ENCODE measurements at places on chromosomes 5 and 9.

GRCh38 chr9:87587356-87587745, 89.7 kb downstream of the DAPK1 start:
- DNase-seq = no peak

DNA sequence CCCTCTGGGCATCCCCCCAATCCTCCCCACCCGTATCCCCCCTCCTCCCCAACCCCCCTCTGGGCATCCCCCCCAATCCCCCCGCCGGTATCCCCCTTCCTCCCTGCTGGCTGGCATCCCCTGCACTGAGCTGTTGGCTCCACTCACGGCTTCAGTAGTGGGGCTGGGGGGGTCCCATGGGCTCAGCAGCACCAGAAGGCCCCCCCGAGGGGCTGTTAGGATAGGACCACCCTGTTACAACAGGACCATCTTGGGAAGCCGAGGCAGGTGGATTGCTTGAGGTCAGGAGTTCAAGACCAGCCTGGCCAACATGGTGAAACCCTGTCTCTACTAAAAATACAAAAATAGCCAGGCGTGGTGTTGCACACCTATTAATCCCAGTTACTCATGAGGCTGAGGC, 42.4 kb downstream of the EXD3 start:
- no peak for DNase-seq

DNA sequence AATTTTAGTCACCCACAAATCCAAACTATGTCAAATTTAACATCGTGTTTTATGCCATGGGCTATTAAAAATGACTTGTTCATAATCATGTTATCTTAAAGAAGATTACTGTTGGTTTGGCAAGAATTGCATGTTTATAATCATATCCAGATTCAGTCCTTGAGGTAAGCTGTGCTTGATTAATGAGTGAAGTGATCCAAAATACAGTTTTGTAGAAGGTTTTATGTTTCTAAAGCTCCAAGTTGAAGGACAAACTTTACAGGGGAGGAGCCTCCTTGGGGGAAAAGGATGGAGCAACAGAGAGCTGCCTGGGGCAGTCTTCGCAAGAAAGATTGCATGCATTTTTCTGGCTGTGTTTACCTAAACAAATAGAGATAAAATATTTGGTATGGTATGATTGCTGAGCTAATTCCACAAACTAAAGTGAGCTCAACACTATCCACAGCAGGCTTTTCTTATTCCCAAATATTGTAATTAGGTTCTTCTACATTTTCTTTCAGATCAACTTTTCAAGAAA, 189.5 kb upstream of the TYRP1 start:
- no peak for DNase-seq

DNA sequence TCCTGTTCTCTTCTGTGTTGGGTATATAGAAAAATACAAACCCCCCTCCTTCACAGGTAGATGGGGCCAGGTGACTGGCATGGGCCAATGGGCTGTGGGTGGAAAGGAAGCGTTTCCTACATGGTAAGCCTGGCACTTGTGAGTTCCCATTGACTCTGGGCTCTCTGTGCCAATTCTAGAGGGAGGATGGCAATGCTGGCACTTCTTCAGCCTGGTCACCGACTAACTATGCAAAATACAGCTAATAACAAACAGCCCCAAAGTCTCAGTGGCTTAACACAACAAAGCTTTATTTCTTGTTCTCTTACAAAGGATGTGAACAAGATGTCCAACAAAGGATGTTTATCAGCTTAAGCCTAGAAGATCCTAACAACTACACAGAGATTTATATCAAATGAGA, 258.1 kb downstream of the SYK start:
- no peak for DNase-seq

DNA sequence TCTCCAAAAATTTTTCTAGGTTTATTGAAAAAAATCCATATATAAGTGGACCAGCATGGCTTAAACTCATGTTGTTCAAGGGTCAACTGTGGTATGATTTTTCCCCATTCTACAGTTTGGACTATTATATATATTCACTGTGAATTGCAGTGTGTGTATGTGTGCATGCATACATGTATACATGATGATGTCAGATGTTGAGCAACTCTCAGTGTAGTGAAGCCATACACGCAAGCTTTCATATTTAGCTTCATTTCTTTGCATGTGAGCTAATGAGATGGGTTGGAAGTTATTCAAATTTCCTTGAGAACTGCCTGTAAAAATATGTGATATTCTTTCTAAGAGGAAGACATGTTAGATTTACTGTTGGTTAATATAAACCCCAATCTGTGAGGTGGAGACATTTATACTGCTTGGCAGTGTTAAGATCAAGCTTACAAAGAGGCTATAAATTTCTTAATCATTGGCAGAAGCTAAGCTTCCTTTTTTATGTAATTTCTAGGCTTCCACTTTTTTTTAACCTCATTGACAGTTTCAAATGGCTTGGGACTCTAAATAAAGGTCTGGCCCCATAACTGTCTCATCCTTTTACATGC, 134.8 kb downstream of the GABRG2 start:
- no peak for DNase-seq

- DNase-seq = no peak
Measured at GRCh38 chr9:136543280-136543679, 2.6 kb downstream of the NOTCH1 start.

DNA sequence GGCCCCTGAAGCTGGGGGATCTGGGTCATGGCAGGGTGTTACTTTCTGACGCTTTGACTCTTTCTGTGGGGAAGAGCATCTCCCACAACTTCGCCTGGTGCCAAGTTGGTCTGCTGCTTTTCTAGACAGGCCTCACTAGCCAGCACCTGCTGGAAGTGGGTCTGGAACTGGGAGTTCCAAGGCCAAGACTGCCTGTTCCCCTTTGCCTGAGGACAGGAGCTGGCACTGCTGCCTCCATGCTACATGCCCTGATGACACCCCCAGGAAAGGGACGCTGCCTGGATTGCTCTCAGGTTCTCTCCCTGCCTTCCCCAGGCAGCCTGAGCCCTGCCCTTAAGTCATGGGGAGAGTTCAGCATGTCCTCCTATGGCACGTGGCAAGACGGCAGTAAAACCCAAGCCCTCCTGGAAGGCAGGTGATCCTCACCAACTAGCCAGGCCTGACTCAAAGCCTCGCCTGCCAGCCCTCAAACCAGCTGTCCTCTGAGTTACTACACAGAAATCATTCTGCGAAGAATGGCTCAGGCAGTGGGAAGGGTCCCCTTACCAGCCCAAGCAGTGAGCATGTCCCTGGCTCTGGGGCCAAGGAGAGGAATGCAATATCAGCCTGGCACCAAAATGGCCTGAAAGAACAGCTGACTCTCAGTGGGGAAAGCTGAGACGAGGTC, 35.8 kb downstream of the SEC61B start:
- DNase-seq = no peak

DNA sequence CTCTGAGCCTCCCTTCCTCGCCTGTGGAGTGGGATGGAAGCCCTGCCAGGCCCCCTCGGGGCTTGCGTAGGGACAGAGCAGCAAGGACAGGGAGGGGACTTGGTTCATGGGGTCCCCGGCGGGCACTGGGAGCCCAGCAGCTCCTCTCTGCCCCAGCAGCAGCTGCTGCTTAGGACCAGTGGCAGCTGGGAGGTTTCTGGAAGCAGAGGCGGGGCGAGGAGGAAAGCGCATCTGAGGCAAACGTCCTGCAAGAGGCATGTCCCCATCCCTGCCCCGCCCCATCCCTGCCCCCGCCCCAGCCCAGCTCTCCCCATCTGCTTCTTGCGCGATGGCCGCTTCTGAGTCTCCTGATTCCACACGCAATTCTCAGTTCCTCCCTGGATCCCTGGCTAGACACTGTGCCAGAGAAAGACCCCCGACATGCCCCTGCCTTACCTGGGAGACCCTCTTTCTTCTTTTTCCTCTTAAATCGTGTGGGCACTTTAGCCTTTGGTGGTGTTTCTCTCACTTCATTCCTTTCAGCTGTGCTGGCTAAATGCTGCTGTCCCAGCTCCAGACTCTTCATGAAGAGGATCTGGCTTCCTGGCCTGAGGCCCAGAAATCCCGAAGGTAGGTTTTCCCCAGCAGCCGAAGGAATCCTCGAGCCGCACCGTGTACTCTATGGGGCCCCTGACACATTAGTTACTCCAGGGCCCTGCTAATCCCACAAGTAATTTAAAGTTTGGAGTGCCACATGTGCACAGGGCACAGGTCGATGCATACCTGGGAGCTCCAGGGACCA, 4.4 kb upstream of the OR2S2 start:
- DNase-seq = no peak
